ENCODE measurements at places on chromosomes 11 and 22.

DNA sequence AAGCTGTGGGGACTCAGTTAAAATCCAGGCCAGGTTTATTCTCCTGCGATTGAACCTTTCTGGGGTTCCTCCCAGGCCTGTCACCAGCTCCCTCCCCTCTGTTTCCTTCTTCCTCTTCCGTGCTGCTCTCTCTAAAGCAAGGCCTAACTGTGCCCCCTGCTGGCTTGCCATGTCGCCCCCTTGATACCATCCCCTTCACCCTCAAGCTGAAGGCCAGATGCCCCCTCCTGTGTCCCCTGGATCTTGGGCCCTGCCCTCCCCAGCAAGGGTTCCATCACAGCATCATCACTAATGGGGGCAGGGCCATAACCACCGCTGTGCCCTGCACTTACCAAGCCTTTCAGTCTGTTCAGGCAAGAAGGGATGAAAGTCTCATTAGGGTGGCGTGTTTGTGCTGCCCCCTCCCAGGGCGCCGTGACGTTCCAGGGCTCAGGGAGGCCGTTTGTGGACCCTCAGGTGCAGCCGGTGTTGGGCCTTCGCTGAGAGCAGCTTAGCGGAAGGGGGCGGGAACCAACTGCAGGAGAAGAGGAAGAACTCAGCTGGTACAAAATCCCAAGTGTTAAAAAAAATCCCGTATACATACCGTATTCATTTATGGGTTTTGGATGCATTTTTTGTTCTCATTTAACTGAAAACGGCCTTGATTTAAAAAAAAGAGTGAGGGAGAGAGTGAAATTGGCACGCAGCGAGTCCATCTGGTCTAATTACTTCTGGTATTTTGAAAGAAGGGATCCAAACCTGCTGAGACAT lies 69.9 kb downstream of the MPPED1 start:
- DNase-seq, result peak; percentile 24

DNA sequence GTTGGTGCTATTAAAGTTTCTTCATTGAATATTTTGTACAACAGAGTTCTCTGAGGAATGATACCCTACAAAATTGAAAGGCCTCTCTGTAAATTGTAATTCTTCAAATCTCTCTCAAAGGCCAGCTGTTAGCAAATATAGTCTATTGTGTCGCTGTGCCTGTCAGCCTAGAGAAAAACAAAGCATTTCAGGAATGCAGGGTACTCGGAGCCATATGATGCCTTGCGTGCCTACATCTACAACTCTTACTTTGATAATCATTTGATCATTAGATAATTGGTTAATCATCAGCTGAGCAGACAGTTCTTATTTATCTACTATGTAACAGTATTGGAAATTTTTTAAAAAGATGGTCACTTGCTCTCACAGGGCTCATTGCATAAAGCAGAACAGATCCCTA lies 67.3 kb downstream of the RNF169 start:
- no peak for DNase-seq

DNA sequence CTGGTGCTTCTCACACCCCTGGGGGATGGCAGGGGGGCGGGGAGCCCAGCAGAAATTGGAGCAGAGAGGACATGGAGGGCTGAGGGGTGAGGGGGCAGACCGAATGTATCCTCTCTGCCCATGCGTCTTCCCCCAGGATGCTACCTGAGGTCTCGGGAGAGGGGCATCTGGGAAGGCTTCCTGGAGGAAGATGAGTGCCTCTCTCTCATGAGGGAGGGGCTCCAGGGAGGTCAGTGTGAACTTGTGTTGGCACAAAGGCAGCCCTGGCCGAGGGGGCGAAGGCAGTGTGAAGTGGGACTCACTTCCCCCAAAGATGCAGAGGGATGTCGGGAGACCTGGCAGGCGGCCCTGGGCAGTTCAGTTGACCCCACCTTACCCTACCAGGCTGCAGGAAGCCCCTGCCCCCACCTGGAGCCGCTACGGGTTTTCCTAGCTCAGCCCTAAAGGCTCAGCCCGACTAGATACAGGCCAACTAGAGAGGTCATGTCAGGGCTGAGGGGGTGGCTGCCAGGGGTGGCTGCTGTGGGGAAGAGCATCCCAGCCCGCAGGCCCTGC lies 10.4 kb downstream of the ASCL2 start:
- no peak for DNase-seq

- no peak for DNase-seq
These were observed 64.6 kb downstream of the PANX1 start for GRCh38 chr11:94193288-94193687.

GRCh38 chr11:8060801-8061554 lies 20.0 kb upstream of the TUB start:
- no peak for DNase-seq

DNA sequence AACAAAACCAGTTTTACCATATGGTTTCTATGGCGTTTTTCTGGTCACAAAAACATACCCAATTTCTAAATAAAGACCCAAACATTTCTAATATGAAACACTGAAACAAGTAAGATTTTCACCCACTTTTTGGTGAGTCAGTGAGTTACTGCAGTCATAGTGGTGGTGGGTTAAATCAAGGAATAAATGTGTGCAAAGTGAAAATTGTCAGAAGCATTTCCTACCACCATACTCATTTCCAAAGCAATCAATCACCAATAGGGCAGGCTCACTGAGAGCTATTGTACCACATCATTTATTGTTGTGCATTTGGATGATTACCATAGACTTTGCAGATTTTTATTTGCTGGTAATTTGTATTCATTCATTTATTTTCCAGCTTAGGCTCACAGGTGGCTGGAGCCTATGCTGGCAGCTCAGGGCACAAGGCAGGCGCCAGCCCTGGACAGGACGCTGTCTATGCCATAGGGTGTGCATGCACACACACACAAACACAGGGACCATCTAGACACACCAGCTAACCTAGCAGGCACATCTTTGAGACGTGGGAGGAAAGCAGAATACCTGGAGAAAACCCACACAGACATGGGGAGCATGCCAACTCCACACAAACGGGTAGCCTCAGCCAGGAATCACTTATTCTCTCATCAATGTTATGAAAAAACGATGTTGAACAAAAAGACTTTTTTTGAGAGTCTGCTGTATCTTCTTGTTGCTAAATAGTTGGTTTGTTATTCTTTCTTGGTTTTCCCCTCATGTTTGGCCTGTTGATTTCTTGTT lies 5.1 kb downstream of the FAM118B start:
- no peak for DNase-seq

- DNase-seq, result no peak
These were observed 35.9 kb upstream of the TTC12 start for GRCh38 chr11:113278481-113278880.

DNA sequence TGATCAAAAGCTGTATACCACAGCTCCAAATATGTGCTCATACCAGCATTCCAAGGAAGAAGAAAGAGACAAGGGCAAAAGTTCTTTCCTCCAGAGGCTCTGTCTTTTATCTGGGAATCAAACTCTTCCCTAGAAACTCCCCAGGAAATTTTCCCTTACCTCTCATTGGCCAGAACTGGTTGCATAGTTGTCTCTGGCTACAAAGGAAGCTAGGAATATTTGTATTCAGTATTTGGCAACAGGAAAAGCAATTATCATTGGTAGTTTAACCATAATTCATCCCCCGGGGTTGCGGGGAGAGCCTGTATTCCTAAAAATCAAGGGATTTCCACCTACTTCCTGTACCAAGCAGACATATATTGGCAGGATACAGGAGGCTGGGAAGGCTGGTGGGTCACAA lies 10.5 kb upstream of the ZFTA start:
- DNase-seq, result no peak

DNA sequence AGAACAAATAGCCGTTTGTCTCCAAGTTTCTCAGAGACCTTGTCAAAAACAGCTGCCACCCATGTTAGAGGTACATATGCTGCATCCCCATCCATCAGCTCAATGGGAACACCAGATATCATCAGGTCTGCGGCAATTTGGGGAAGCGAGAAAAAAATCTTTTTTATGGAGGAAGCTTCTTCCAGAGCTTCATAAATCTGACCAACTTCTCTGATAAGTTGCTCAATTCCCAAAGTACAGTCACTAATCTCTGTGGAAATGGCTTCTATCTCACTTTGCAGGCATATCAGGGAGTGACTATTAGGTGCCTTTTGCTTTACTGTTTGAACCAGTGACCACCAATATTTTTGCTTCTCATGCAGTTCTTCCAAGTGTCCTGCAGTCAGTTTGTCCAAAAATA lies 34.3 kb upstream of the MRPL17 start:
- no peak for DNase-seq

GRCh38 chr22:29382580-29383302 lies 5.6 kb downstream of the AP1B1 start:
- no peak for DNase-seq

GRCh38 chr11:15933886-15934625 lies 422.3 kb downstream of the SOX6 start:
- DNase-seq, result no peak

- no peak for DNase-seq
These were observed 8.3 kb downstream of the CLCF1 start for GRCh38 chr11:67364783-67365722.

- DNase-seq, result no peak
These were observed 104.0 kb upstream of the PITPNB start for GRCh38 chr22:28023036-28023435.

DNA sequence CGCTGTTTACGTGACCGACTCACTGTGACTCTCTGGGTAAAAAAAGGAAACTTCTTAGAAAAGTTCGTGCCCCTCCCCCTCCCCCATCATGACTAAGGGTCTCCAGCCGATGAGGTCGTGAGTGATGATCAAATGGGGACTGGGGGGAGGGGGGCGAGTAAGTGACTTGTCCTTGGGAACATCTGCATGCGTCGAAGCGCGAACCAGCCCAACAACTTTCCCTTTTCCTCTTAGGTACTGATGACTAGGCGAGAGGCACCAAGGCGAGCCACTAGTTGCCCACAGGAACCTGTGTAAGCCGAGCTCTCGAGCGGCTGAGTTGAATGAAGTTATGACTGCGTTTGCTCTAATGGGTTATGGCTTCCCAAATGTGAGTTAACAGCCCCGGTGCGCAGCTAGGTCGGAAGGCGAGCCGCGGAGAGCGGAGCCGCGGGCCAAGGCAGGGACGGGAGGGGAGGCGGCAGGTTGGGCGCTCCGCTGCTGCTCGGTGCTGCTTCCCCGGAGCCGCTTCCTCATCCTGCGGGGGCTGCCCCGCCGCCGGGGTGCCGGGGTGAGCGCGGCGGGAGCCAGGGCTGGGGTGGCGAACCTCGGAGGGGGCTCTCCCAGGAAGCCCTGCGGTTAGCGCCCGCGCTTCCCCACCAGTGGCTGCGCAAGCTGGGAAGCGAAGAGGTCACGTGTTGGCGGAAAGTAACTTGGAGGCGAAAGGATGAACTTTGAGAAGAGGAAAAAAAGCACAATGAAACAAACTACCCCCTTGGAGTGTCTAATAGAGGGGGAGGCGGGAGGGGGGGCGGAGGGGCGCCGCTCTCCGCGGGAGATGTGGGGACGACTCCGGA lies 22.1 kb upstream of the BDNF start:
- DNase-seq, result peak; percentile 47

GRCh38 chr11:31973172-31973571 lies 117.7 kb upstream of the RCN1 start:
- DNase-seq, result no peak

GRCh38 chr11:119223856-119224255 lies 17.7 kb downstream of the CBL start:
- DNase-seq, result no peak

- no peak for DNase-seq
These were observed 87.6 kb upstream of the LDLRAD3 start for GRCh38 chr11:35856259-35856658.

DNA sequence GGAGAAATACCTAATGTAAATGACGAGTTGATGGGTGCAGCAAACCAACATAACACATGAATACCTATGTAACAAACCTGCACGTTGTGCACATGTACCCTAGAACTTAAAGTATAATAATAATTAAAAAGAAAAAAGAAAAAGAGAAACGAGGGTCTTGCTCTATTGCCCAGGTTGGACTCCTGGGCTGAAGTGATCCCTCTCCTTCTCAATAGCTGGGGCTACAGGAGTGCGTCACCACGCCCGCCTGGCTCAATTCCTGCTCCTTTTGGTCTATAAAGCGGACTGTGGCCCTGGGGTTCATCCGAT lies 521 bp upstream of the PTS start:
- no peak for DNase-seq

GRCh38 chr11:72833811-72834493 lies 19.7 kb downstream of the ATG16L2 start:
- no peak for DNase-seq

DNA sequence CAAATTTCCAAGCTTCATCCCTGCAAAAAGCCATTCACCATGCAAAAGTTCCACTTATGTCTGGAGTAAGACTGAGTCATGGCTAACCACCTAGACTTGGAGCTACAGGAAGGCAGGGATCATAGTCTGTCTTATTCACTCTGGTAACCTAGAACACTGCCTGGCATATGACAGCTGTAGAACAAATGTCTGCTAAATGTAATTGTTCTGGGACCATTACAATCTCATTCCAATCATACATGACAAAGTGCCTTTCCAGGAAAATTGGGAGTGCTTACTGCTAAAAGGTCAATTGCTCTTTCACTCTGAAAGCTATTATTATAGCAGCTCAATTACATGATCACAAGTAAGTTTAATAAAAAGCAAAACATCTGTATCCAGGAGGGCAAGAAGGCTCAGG lies 99.1 kb upstream of the CHRM4 start:
- DNase-seq, result no peak

DNA sequence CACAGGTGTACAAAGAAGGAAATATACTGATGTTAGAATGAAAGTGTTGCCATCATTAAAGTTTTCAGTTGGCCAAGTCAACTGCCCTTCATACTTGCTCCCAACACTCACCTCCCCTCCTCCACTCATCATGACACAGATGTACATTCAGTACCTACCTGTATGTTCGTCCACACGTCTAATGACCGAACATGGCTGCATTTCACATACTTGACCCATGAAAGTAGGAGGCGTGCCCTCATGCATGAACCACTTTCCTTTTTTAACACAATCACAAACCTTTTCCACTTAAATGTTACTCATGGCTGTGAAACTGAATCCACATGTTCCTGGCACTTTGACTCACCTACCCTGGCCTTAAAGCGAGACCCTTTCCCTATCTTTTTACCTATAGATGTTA lies 3.2 kb upstream of the BUD13 start:
- DNase-seq, result no peak

DNA sequence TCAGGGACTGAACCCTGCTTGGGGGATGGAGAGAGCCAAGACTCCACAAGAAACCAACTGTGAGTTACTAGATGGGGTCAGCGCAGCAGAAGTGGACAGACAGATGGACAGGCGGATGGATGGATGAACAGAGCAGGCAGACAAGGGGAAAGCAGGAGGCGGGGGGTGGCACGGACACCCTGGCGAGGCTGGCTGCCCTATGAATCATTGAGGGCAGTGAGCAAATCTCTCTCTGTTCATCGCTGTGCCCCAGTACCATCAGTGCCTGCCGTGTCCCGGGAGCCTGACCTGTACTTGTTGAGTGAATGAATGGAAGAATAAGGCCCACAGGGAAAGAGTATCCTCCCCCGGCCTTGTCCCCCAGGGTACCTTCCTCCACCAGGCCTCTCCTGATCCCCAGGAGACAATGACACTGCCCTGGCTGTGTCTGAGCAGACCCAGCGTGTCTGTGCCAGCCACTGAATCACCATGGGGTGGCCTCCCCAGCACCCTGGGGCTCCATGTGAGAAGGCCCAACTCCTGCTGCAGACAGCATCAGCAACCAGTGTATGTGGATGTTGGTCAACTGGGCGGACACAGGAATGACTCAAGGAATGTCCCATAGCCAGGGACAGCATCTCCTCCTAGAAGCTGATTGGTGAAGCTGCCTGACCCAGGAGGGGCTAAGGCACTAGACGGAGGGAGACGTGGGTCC lies 5.1 kb upstream of the KLHL35 start:
- no peak for DNase-seq

Data from Kasumi-1 (cell line).